Vagina (tissue), 2 donors: ENCODE measurements at places on chromosomes 13 and 19.

- DNase-seq = peak; percentile 79
Measured at GRCh38 chr13:51922771-51923480, 61.2 kb downstream of the CCDC70 start.

DNA sequence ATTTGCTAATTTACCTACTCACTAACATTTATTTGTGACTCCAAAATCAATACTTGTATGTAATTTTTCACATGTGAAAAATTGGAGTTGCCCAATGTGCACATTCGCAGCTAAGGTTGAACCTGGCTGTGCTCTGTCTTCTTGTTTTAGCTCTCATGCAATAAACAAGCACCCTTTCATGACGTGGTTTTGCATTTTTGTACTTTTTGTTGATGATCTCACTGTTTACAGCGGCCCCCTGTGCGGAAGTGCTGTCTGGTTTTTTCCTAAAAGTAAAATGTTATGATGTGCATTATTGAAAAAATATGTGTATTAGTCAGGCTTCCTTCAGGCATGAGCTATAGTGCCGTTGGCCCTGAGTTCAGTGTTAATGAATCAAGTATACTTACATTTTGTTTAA is 18.1 kb downstream of the DGKH start:
- DNase-seq = no peak

DNA sequence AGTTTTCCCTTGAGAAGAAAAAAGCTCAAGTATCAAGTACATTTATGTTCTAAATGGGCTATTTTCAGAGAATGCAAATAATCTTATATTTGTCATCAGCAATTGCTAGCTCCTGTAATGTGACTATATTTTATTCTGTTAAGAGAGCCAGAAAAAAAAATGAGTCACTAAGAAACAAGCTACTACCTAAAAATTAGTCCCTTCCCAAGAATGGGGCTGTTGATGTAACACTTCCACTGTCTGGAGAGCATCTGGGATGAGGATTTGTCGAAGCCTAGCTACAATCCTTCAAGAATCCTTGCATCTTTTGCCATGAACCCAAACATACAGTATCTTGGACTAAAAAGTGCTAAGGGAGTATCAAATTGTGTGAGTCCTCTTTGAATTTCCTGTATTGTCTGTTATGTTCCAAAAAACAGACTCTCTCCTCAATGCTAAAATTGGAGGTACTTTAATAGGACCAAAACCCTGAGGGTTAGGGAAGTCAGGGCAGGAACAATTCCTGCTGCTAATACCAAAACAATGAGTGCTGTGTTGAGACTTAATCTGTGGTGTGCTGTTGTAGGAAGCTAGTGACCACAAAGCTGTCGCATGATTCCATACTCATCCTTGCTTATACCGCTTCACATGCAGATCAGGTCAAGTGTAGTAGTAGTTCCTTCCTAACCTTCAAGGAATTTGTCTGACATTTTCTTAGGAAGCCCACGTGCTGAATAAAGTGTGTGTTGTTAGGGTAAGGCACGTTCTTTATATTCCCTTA is 4.9 kb upstream of the ZC3H13 start:
- DNase-seq = no peak

GRCh38 chr19:43705729-43706128 is 10.1 kb upstream of the IRGC start:
- DNase-seq = no peak

GRCh38 chr13:97259798-97260714 is 37.9 kb downstream of the MBNL2 start:
- DNase-seq = peak; percentile 86

DNA sequence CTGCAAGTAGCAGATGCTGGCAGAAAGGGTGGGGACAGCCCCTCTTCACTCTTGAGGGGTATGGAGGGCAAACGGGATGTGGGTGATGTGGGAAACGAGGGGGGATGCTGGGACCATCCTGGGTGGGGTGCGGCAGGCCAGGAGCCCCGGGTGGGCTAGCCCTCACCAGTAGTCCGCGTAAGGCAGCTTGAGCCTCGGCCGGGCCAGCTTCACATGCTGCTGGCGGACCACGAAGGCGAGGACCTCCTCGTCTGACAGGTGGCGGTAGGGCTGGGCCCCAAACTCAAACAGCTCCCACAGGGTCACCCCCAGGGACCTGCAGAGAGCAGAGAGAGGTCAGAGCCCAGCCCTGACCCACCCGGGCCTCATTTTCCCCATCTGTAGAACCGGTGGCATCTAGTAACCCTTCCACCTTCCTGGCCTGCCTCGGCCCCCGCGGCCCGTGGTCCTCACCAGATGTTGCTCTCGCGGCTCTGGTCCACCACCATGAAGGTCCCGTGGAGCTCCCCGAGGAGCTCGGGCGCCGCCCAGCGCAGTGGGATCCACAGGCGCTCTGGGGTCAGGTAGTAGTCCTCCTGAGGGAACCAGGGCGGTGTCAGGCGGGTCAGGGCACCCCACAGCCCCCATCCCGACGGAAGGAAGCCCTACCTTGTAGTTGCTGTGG is 10.7 kb downstream of the LMTK3 start:
- DNase-seq = no peak

GRCh38 chr19:6218491-6219146 is 61.2 kb downstream of the MLLT1 start:
- DNase-seq = no peak

- no peak for DNase-seq
Measured at GRCh38 chr13:77919921-77920294, 1.3 kb upstream of the EDNRB start.
